Vagina (tissue), 2 donors: ENCODE measurements at places on chromosomes 4 and X.

GRCh38 chr4:47736146-47736545 is 101.7 kb downstream of the CORIN start:
- DNase-seq: no peak

DNA sequence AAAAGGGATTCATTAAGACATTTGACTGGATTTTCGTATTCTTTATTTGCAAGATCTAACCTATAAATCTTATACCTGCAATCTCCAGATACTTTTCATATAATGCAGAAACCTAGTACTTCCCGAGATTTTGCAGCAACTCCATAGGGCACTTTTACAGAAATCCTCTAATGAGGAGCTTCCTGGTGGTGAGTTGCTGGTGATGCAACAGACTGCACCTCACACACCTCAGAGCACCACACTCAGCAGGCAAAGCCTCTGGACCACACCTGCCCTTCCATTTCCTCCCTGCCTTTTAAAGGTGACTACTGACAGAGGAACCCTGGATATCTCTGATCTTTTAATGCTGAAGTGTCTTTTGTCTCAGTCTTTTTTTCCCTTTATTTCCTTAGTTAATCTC is 289.4 kb downstream of the TRAM1L1 start:
- DNase-seq: no peak

DNA sequence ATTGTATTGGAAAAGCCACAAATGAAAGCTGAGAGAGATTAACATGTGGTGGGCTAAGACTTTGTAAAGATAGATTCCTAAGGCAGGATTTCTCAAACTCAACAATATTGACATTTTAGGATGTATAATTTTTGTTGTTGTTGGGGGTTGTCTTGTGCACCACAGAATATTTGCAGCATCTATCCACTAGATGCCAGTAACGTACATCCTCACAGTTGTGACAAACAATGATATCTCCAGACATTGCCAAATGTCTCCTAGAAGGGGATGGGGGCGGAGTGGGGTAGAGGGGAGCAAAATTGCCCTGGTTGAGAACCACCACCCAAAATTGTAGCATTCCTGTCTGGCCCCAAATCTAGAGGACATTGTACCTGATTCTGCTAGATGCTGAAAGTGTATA is 14.7 kb upstream of the CBR4 start:
- DNase-seq: no peak

- DNase-seq: no peak
Measured at GRCh38 chrX:19666950-19667349, 151.6 kb upstream of the MAP3K15 start.

DNA sequence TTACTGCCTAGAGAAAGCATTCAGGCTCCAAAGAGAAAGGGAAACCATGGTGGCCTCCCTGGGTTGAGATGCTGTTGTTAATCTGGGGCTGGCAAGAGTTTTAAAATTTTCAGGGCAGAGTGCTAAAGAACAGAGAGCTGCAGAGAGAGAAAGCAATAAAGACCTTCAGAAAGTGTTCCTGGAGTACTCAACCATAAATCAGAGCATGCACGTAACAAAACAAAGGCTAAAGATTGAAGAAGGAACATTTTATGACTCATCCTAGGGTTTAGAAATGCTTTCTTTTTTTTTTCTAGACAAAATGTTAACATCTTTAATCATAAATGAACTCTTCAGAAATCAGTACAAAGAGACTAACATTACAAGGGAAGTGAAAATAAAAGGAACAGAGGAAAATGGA is 562.3 kb upstream of the NDST4 start:
- DNase-seq: no peak

DNA sequence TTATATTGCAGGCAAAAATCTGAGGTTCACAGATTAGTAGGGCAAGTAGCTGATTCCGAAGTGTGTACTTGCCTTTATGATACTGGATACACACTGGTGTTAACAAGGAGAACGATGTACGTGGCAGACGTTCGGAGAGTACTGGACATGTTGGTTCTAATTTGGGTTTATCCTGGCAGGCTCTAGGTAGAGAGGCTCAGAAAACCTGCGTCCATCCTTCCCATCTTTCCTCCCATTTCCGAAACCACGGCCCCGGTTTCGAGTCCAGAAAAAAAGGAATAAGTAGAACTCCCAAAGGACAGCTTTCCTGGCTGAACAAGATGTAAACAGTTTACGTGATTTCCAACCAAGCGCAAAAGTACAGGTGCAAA is 351 bp upstream of the SLC30A9 start:
- DNase-seq: no peak

DNA sequence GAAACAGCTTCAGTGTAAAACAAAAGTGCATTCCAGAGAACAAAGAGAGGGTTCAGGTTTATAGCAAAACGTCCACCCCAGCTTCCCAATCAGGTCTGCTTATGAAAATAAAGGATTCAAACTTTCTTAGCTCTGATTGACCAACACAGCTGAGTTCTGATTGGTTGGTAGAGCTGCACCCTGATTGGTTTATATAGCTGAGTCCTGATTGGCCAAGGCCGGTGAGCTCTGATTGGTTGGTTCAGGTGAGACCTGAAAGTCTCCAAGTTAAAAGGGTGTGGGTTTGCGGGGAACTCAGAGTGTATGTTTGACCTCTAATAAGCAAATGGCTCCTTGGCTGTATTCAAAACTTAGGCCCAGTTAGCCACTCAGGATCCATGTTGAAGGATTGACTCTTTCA is 20.9 kb downstream of the CLRN2 start:
- DNase-seq: no peak

- DNase-seq: no peak
Measured at GRCh38 chr4:127307996-127308395, 324.8 kb upstream of the INTU start.

GRCh38 chrX:123348468-123348867 is 164.4 kb downstream of the GRIA3 start:
- no peak for DNase-seq

- no peak for DNase-seq
Measured at GRCh38 chrX:9280831-9281230, 184.0 kb upstream of the TBL1X start.

GRCh38 chr4:25448379-25449109 is 71.5 kb downstream of the ANAPC4 start:
- no peak for DNase-seq

- no peak for DNase-seq
Measured at GRCh38 chr4:157992038-157992705, 180.7 kb downstream of the GASK1B start.

DNA sequence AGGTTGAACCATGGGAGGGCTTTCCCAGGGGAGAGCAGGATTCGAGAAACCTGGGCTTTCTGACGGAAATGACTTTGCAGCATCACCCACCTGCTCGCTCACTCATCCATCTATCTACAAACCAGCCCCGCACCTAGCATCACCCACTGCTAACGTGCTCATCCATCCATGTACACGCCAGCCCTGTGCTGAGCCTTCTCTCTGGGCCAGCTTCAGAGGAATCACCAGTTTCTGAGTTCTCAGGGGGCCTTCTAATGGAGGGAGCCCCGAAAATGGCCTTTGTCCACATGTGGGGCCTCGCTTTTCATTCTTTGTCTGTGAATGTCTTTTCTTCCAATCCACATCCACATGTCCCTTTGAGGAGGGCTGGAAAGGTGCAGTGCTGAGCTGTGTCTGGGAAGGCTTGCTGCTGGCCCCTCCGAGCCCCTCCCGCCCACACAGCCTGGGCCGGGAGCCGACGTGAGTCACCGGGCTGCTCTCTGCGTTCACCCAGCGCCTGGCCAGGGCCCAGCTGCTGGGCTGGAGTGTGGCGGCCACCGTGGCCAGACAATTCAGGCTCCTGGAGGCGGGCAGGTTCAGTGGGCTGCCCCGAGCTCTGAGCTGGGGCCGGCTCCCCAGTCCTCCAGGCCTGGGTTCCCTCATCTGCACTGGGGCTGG is 14.7 kb downstream of the SORCS2 start:
- DNase-seq: no peak

DNA sequence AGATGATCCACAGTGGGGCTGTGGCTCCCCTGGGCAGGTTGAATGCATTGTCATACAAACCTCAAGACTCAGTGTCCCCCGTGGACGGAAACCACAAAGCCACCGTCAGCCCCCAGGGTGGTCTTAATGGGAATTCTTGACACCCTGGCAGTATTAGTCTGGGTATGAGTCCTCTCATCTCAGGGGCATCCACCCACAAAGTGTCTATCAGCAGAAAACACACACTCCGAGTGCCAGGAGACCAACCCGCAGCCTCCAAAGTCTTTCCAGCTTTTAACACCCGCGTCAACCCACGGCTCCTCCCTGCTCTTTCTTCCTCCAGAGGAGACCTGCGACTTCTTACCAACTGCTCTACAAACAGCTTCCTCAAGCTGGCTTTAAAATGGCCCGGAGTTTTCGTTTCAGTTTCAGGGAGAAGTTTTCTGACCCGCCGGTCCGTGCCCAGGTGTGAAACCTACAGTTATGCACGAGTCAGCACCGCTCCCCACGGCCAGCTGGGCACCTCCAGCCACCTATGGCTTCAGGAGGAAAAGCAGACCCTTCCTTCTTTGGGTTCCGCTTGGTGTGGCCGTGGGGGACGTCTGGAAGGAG is 14.4 kb upstream of the ASMTL start:
- DNase-seq: peak; percentile 58

GRCh38 chr4:128524311-128524710 is 236.7 kb upstream of the PGRMC2 start:
- DNase-seq: no peak

GRCh38 chr4:74426101-74426500 is 18.8 kb upstream of the AREG start:
- DNase-seq: no peak

DNA sequence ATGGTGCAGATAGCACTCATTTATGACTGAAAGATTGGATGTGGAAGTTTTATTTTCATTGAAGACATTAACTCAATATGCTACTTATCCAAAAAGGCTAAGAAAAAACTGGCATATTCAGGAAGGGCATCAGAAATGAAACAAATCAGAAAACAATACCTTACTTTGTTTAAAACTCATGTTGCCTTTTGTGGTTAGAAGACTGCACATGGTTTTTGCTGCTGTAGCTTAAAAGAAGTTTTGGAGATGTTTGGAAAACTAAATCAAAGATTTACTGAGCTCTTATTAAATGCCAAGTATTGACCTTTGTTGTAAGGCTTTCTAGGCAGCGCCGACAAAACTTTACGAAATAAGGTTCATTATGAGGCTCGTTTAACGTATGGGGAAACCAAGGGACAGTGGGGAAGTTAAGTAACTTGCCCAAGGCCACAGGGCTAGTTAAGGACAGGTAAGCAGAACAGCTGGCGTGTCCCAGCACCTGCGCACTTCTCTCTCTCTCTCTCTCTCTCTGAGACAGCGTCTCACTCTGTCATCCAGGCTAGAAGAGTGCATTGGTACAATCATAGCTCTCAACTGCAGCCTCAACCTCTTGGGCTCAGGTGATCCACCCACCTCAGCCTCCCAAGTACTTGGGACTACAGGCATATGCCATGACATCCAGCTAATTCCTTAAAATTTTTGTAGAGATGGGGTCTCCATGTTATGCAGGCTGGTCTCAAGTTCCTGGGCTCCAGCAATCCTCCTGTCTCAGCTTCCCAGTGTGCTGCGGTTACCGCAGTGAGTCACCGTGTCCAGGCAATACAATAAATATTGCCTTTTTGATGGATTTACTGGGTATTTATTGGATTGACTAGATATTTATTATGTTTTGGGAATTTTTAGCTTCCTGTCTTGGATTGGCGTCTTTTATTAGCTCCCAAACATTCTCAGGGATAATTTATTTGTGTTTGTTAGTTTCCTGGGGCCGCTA is 16.1 kb downstream of the LRP2BP start:
- DNase-seq: no peak

GRCh38 chr4:43564591-43564990 is 672.1 kb downstream of the GRXCR1 start:
- DNase-seq: no peak

DNA sequence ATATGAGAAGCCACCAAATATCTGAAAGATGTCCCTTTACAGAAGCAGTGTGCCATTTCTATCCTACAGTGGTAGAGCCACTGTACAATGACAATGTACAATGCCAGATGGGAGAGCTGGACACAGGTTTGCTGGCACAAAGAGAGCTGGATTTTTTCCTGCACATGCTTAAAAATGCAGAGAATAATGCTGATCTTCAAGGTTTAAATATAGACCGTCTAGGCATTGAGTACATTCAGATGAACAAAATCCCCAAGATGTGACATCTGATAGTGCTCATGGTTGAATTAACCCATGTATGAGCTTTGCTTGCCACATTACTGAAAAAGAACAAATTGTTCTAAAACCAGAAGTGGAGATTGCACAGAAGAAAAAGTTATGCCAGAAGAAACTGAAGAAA is 11.7 kb downstream of the ADGRL3 start:
- no peak for DNase-seq

GRCh38 chrX:28998609-28999135 is 411.4 kb downstream of the IL1RAPL1 start:
- DNase-seq: no peak

- no peak for DNase-seq
Measured at GRCh38 chr4:20735931-20736330, 35.7 kb downstream of the PACRGL start.

GRCh38 chr4:25783943-25784342 is 78.8 kb downstream of the SEL1L3 start:
- DNase-seq: no peak

DNA sequence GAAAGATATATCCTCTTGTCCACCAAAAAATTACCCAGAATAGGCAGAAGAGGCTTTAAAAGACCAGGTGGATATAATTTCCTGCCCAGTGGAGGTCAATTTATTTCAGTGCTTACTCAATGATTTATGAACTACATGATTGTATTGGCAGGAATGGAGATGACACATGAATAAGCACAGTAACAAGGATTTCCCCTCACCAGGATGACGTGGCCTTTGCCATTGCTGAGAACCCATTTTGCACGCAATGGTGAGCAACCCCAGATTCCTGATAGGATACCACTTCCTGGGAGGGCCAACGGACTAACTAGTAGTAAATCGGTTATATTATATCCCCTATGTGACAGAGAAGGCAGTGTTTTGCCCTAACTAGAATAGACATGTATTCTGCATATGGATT is 11.6 kb upstream of the TTC29 start:
- no peak for DNase-seq

GRCh38 chr4:99324979-99325378 is 3.8 kb upstream of the ADH1B start:
- no peak for DNase-seq

DNA sequence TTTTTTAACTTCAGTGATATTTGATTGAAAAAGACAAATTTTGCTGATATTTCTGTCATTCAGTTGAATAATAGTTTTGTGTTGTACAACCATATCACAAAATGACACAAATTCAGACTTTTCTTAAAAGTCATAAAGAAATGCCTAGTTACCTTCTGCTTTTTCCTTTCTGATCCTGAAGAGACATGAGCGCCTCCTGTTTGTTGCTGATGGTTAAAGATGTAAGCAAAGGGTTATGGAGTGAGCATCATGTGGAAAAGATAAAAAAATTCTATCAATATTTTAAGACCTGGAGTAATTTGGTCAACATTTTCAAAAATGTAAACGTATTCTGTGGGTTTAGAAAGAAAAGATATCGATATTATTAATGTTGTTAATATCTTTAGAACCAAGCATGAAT is 669.9 kb upstream of the NR3C2 start:
- no peak for DNase-seq

DNA sequence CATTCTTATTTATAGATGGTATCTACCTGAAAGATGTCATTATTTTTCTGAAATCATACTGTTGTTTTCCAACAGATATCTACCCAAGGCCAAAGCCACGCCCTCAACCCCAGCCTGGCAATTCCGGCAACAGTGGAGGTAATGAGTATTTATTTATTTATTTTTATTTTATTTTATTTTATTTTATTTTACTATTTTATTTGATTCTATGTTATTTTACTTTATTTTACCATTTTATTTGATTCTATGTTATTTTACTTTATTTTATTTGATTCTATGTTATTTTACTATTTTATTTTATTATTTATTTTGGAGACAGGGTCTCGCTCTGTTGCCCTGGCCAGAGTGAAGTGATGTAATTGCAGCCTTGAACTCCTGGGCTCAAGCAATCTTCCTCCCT is 37.7 kb downstream of the XG start:
- no peak for DNase-seq
